ENCODE measurements at places on chromosomes 2 and 18.

DNA sequence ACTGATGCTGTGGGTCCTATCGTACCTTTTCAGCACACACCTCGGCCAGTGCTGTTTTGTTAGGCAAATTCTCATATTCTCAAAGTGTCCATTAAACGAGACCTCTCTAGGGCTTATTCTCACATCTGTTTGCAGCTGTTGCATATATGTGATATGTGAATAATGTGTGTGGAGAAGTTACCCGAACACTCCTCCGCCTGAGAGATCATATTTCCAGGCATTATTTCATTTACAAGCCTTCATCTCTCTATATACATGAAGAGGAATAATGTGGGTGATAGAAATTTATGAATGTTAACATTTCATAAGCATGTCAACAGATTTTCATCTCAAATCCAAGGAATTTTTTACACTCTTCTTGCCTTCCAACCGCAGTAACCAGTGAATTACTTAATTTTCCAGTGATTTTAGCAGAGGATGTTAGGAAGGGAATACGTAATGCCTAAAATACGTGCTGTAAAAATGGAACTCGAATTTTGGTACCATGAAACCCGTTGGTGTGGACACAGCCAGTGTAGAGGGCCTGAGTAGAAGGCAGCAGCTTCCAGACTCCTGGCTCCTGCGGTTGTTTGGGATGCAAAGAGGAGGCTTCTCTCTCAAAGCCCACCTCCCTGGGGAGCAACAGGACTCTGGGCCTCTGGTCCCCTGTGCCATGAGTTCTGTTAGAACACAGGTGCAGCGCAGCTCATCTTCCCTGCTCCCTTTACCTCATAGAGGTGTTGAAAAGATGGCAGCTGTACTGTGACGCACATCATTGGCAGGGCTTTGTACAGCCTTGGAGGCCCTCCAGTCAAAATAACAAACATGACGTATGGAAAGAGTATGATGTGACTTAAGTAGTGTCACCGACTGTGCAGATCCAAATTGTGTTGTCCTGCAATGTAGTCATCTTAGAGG lies 280.1 kb downstream of the NEDD4L start:
- DNase-seq = no peak

- no peak for DNase-seq
These were observed 69.7 kb downstream of the DCC start for GRCh38 chr18:52409727-52410126.

DNA sequence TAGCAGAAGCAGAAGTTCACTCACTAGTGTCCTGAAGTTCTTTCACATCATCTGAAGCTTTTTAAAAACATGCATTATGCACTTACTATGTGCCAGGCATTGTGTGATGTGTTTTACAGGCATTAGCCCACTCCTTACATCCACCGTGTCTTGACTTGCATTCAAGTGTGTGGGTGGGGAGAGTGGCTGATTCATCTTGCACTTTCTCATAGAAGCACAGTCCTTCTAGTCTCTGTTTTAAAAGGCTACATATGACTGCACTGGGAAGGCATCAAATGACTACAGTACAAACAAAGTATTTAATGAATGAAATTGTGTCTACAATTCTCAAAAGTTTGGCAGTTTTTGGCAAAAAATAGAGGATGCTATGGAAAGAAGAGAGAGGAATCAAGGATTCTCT lies 21.6 kb upstream of the DSC3 start:
- DNase-seq = no peak

DNA sequence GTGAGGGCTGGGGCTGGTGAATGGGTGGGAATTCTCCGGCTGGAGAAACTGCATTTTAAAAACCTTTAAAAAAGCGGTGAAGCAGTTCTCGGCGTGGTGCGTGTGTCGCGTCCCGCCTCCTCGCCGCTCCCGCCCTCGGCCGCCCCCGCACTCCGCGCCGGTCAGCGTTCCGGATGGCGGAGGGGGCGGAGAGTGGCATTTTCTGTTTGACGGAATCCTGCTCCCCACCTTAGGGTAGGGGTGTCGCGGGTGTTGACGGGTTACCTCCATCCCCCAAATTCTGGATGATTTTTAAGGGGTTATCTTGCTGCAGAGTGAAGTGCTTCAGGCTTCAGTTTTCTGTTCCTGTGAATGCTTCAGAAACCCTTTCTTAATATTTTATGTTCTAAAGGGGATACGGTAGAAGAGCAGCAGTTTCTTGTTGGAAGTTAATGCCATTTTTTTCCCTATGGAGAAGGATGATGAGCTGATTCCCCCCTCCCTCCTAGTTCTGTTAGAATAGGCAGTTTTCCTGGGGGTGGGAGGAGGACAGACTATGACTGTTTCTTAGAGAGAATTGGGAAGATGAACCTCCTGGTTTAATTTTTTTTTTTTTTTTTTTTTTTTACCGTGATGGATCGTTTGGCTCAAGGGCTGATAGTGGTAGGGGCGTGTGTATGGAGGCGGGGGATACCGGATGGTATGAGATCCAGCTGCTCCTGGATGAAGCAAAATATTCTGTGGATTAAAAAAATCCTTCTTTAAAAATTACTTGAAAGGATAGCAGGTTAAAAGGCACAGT lies 756 bp downstream of the ABI2 start:
- DNase-seq = peak; percentile 6

DNA sequence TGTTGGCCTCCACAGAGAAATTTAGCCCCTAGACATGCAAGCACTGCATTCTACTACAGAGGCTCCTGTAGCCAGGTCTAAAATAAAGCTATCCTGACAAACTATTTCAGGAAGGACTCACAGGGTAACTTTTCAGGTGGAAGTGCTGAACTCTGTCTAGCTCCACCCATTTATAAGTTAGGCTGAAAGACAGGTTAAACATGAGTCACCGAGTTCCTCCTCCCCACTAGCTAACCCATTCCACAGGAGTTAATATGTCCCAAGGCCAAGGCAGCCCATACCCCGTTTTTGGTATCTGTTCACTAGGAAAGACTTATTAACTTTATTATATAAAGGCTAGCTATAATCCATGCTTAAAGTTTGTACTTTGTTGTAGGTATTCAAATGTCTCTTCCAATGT lies 3.5 kb downstream of the CWC22 start:
- no peak for DNase-seq

- no peak for DNase-seq
These were observed 14.4 kb upstream of the WDR75 start for GRCh38 chr2:189426886-189427285.

DNA sequence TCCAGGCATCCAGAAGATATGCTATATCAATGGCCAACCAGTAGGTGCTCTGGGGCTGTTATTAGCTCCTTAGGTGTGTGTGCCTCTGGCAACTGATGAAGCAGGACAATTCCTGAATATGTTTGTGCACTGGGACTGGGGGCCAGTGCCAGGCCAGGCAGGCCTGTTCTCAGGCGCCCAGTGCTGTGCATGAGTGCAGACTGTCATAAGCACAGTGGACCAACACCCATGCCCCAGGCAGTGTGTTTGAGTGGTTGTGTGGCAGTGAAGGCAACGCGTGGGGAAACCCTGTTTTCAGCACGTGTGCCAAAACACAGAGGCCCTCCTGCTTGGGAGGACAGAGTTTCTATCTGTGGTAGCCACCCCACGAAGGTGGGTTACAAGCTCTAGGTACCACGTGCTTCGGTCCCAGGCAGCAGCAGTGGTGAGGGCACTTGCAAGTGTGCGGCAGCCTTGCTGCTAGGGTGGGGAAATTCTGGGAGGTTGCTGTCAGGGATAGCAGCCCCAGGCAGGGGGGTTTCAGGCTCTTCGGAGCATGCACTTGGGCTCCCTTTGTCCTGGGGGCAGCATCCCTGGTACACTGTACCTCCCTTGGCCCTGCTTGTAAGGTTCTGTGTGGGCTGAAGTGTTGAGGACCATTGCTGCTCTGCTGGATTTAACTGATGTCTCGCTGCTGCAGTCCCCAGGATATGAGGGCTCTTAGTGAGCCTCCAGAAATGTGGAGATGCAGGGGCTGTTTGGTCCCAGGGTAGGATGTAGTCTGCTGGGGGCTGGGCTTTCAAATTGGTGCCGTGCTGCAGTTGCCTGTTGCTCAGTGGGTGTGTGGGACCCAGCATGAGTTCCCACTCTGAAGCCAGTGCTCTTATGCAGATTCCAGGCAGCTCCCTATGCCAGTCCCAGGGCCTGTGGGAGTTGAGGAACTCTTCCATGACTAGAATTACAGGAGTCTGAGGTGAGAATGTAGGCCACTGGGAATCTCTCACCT lies 280.9 kb downstream of the RPRM start:
- no peak for DNase-seq

DNA sequence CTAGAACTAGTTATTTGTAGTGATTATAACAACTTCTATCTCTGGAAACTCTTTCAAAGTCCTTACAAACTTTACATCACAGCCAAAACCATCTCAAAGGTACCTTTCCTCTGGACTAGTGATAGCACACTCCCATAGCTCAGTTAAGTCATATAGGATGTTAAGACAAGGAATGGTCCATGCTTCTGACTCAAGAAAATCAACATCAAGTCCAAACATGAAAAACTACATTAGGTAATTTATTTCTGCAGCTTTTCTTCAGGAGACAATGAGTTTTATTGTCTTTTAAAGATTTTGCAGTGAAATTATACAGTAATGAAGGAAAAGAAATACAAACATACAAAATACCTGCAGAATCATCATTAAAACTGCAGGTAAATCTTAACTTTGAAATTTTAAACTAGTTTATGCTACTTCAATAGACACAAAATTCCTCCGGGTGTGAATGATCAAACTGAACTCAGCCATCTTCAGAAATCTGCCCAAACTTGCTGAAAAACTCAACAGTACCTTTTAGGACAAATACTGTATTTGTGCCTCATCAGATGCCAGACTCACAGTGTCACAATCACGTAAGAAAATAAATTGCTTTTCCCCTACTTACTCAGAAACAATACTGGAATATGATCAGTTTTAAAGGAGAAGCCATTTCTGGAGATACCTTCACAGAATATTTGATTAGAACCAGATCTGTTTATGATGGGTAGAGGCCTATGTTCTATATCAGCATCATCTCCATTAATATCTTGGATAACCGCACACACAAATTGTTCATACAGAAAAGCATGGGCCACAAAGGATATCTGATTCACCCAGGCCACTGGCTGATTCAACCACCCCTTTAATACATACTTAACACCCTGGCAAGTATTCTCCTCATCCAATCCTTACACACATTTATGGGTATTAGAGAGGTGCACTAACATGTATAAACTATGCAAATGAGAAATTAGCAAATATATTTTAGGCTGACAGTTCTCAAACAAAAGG lies 2.6 kb downstream of the TMEM131 start:
- no peak for DNase-seq

DNA sequence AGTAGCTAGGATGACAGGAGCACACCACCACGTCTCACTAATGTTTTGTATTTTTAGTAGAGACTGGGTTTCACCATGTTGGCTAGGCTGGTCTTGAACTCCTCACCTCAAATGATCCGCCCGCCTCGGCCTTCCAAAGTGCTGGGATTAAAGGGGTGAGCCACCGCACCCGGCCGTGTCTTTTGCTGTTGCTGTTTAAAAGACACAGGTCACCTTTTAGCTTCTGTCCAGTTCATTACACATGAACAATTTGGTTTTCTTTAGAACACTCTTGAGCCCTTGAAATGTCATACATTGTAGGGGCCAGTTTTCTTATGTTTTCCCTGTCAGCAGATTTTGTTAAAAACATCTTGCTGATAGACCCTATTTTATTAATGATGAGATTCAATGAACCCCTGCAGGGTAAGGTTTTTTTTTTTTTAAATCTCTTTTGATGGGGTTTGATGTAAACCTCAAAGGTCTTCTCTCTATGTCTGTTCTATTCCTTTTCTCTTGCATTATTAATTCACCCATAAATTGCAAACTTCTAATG lies 61.0 kb upstream of the AGPS start:
- no peak for DNase-seq

- no peak for DNase-seq
These were observed 34.1 kb downstream of the ASAP2 start for GRCh38 chr2:9240745-9241144.

- DNase-seq = no peak
These were observed 144.3 kb downstream of the KCNE4 start for GRCh38 chr2:223196331-223196730.

- DNase-seq = no peak
These were observed 146.4 kb downstream of the RIF1 start for GRCh38 chr2:151556121-151556520.

DNA sequence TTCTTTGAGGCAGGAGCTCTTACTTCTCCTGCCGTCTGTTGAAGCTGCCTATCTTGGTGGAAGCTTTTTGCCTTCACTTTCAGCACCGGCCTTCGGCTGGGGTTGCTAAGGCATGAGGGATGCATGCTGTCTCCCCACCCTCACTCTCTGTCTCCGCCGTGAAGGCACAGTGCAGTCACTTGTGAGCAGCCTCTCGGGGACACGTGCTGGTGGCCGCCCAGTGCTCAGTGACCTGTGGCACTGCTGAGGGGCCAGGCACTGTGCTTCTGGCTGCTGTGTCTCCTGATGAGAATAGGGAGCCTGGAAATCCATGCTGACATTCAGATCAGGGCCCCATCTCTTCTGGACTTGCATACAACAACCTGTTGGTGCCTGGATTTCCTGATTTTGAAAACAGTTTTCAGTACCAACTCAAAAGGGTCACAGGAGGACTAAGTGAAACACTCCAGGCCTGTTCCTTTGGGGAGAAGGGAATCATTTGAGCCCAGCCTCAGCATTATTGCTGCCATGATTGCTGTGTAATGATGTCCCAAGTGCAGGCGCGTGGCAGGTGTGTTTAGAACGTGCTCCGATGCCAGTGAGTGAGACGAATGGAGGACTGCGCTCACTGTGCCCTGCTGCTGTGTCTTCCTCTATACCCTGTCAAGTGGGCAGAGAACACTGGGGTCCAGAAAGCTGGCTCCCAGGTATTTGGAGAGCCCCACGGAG lies 218.1 kb downstream of the SEPTIN10 start:
- DNase-seq = no peak

- DNase-seq = no peak
These were observed 50.2 kb downstream of the CENPO start for GRCh38 chr2:24843330-24843860.

DNA sequence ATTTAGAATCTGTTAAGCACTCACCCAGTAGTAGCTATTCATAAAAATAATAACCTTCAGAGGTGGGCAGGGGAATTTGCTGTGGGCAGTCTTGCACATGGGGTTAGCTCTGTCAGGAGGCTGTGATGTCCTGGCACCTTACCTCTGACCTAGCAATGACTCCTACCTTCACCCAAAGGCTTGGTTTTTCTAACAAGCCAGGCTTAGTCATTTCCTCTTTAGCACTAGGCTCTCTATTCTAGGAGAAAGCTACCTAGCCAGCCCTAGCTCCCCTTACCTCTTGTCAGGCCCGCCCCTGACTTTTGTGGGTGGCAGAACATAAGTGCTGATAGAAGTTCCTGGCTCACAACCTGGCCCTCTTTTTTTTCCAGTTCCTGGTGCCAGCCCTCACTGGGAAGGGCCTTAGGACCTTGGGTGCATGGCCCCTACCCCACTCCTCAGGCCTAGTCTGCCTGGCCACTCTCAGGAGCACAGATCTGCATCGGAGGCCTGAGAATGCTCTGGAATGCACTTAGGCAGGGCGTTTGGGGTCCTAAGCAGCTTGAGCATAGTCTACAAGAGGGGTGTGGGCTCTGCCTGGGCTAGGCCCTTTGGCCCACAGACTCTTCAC lies 17.7 kb downstream of the CPLX4 start:
- no peak for DNase-seq

GRCh38 chr18:58135183-58135641 lies 91.2 kb downstream of the NEDD4L start:
- DNase-seq = no peak

GRCh38 chr18:58615140-58616132 lies 13.5 kb downstream of the ALPK2 start:
- DNase-seq = no peak
